Fibroblast of gingiva (primary cell): ENCODE measurements at places on chromosomes 7 and 10.
A peak's percentile ranks its signal among the peaks of the same experiment; 100 is the strongest.

GRCh38 chr7:600149-601035 lies 80.7 kb upstream of the PDGFA start:
- DNase-seq, result no peak

DNA sequence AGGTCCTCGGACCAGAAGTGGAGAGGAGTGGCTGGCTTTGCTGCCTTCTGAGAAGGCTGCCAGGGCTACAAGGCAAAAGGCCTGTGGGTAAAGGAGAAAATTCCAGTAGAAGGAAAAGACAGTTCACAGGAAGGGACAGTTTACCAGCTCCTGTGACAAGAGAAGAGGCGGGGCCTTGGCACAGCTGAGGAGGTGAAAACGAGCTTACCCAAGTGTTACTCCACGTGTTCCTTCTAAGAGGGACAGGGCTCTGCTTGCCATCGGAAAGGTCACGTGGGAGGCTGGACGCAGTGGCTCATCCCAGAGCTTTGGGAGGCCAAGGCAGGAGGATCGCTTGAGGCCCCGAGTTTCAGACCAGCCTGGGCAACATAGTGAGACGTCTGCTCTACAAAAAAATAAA lies 129.4 kb upstream of the ZNF746 start:
- DNase-seq, result no peak

DNA sequence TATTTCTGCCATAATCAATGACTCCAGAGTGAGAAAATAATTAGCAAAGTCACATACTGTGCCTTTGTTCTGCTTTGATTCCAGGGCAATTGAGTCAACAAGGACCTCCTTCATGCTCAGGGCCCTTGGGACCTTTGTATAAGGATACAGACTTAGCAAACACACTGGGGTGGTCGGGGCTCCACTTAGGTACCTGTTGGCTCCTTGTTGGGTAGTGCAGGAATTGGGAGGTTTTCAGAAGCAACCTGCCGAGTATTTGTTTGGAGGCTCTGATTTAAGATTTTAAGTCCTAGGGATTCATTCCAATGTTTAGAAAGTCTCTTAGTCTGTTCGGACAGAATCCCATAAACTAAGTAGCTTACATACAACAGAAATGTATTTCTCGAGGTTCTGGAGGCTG lies 3.0 kb downstream of the ADCK2 start:
- DNase-seq, result no peak

- no peak for DNase-seq
Observed at GRCh38 chr10:3480281-3480989, 304.6 kb downstream of the KLF6 start.

- no peak for DNase-seq
Observed at GRCh38 chr7:47937711-47938573, 10.3 kb downstream of the PKD1L1 start.

GRCh38 chr7:92260248-92260781 lies 14.5 kb downstream of the ANKIB1 start:
- no peak for DNase-seq

DNA sequence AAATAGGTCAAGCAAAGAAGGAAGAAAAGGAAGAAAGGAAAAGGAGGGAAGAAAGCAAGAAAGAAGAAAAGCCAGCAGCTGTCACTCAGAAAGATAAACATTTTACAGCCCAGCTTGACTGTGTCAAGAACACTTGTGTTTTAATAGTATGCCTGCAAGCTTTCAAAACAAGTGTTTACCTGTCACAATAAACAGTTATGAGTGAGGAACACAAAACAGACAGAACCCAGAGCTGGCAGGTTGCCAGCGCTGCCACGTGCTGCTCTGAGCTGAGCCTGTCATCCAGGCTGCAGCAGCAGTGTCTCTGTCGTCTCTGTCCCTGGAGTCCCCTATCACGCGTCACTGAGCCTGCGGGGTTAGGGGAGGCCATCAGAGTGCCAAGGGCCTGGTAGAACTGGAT lies 827.6 kb upstream of the AUTS2 start:
- DNase-seq, result no peak

- DNase-seq, result no peak
Observed at GRCh38 chr7:121498816-121499215, 102.7 kb upstream of the FAM3C start.

DNA sequence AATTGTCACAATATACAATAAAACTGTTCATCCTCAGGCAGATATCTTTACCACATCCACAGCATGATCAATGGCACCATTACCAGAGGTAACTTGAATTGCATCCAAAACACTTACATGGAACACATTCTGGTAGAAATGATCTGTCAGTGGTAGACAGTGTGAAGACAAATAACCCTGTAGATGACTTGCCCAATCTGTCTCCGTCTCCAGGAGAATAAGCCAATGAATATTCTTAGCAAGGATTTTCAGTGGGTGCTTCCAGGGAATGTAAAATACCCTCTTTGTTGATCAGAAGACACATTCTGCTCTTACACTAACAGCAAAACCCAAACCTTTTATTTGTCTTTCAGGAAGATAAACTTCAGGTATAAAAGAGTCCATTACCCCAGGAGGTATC lies 43.8 kb downstream of the VWC2 start:
- DNase-seq, result no peak

DNA sequence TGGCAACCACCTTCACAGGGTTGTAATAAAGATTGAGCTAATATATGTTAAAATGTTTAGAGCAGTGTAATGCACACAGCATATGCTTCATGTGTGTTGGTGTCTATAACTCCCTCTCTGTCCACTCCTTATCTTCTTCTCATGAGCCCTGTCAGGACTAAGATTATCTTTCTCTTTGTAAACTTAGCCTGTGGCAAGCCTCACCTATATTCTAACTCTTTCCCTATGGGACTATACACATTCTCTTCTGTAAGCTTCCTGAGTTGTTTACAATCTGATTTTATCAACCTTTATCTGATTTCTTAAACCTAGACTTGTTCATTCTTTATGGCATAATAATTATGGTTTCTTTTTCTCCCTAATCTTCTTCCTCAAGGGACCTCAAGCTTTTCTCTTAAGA lies 2.4 kb upstream of the PIP start:
- DNase-seq, result no peak

DNA sequence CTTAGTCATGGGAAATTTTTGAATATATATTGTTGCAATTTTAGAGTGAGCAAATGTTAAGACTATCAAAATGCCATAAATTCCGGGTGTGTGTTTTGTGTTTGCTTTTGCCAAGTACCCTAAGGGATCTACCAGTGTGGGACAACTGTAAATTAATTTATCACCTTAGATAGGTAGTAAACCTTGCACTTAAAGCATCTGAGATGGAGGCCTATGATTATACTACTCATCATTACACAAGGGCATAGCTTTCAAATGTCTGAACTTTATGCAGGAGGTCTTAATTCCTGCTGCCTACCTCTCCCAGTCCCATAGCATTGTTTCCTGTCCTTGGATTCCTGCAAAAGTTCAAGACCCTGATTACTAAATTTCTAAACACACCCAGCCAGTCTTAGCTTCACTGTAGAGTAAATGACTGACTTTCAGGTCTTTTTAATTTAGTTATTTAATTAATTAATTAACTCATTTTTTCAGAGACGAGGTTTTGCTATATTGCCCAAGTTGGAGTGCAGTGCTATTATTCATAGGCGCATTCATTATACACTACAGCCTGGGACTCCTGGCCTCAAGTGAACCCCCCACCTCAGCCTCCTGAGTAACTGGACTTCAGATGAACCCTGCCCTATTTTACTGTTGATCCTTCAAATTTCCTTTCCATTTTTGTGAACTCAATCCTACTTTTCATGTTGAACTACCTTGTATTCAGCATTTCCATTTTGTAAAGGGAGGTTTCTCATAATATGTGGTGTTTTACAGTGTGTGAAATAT lies 47.0 kb downstream of the THSD7A start:
- DNase-seq, result no peak

GRCh38 chr10:1180071-1180730 lies 124.0 kb downstream of the WDR37 start:
- DNase-seq, result no peak

- no peak for DNase-seq
Observed at GRCh38 chr7:30841801-30842541, 69.7 kb upstream of the AQP1 start.

GRCh38 chr10:125548356-125548755 lies 134.6 kb downstream of the TEX36 start:
- DNase-seq, result no peak

- no peak for DNase-seq
Observed at GRCh38 chr7:34019301-34019790, 114.0 kb downstream of the BMPER start.

GRCh38 chr10:6445671-6446316 lies 134.3 kb downstream of the PRKCQ start:
- DNase-seq, result peak; percentile 30

DNA sequence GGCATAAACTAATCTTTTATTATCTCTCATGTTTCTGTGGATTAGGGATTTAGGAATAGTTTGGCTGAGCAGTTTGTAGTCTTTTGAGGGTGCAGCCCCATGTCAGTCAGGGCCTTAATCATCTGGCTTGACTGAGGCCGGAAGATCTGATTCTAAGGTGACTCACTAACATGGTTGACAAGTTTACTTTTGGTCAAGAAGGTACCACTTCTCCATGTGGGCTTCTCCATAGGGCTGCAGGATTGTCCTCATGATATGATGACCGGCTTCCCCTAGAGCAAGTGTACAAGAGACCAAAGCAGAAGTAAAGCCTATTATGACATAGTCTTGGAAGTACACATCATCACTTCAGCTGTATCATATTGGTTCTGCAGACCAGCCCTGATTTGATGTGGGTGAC lies 45.9 kb upstream of the OIT3 start:
- DNase-seq, result no peak

DNA sequence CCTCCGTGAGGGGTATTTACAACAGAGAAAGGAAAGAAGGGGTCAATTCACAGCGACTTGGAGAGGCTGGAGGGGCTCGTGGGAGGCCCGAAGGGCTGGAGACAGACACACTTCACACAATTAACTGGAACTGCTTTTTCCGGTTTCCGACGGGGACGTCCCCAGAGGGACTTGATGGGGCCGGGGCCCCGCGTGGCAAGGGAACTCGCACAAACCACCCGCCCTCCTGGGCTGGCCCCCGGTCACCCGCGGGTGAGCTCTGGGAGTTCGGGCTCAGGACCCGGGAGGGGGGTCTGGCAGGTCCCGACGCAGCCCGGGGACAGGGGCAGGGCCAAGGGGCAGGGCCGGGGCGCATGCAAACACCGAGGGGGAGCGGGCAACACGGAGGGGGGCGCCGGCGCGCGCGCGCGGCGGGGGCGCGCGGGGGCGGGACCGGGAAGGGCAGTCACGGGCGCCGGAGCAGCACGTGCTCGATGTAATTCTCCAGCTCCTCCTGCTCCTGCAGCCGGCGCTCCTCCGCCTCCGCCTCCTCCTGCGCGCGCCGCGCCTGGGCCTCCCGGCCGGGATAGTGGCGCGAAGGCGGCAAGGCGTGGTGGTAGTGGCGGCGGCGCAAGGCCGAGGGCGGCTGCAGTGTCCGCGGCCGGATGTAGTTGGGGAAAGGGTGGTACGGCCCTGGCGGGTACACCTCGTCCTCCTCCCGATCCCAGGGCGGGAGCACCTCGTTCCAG lies 2.7 kb downstream of the VGF start:
- peak; percentile 38 for DNase-seq

DNA sequence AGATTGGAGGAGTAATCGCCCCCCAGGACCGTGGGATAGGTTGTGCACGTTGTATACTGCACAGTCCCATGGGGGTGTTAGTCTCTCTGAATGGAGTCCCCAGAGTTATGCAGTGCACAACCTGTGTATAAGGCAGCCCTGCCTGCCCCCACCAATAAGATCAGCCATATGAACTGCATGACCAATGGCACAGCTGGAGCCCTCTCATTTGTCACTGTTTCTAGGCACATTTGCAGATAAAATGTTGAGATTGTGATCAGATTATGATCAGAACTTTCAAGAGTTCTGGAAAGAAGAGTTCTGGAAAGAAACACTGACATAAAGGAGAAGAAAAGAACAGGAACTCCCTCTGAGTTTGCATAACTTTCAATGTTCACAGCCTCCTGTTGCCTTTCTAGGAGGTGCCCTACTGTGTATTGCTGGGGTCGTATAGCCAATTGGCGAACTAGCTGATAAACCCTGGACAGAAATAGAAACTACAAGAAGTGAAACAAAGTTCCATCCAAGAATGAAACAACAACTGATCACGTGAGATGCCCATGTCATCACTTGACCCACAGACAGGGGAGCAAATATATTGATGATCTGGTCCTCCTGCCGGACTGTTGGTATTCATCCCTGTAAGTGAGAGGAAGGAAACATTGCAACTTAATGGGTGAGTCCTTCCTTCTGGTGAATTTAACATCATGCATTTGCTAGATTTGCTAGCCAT lies 49.6 kb upstream of the TOMM7 start:
- no peak for DNase-seq

- no peak for DNase-seq
Observed at GRCh38 chr7:122143376-122143750, 686 bp downstream of the AASS start.

DNA sequence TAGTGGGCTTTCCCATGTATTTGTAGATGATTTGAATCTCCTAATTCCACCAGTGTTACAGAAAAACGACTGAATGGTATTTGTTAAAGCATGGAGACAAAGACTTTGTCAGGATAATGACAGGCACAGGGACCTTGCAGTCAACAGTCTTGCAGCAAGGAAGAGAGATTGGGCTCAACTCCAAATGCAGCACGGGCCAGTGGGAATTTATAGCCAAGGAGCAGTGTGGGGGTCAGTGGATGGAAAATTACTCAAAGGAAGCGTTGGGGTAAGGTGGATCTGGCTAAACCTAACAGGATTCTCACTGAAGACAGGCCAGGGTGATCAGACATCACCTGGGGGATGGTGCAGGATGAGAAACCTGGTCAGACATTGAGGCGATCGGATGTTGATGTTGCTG lies 24.3 kb downstream of the CPVL start:
- no peak for DNase-seq

- DNase-seq, result no peak
Observed at GRCh38 chr10:90856261-90856660, 1.6 kb downstream of the HTR7 start.

DNA sequence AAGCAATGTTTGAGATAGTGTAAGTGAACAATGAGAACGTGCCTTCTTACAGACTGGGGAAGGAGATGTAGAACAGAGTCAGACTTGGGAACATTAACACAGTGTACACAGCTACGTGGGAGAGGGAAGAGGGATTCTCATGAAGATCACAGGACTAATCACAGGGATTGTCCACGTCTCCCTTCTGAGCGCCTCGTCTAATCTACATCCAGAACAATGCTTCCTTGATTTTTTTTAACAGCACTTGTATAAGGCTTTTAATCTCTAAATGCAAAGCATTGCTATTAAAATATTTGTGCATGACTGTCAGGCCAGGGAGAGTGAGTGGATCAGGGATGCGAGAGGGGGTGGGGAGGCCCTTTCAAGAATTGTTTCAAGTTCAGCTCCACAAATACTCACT lies 62.7 kb downstream of the MET start:
- no peak for DNase-seq

GRCh38 chr10:124716369-124716768 lies 27.8 kb downstream of the FAM53B start:
- DNase-seq, result no peak
